ENCODE measurements at places on chromosomes 1 and 21.

DNA sequence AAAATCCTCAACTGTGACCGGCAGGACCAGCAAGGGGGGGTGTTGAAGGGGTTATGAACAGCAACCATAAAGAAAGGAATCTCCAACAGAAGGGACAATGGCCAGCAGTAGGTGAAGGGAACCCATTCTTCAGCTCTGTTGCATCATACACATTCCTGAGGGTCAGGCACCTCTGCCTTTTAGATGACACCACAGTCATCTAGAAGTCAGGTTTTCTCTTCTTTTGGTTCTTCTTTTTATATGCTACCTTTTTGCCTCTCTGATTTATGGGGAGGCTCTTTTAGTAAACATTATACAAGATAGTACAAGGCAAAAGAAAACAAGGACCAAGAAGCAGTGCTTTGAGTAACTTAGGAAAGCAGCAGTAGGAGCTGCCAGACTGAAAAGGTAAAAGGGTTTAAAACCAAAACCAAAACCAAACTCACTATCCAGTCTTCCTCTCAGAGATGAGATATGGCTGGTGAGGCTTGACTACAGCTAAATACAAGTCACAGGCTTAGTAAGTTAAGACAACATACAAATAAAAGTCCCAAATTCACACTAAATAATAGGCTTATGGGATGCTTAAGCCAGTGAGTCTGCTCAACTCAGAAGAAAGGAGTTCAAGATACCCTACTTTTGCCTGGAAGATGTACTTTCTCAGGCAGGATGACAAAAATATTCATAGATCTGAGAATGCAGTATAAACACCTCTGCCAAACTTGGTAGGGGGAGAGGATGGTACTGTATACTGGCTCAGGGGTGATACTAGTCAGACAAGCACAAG is 4.1 kb downstream of the TEX38 start:
- no peak for DNase-seq

DNA sequence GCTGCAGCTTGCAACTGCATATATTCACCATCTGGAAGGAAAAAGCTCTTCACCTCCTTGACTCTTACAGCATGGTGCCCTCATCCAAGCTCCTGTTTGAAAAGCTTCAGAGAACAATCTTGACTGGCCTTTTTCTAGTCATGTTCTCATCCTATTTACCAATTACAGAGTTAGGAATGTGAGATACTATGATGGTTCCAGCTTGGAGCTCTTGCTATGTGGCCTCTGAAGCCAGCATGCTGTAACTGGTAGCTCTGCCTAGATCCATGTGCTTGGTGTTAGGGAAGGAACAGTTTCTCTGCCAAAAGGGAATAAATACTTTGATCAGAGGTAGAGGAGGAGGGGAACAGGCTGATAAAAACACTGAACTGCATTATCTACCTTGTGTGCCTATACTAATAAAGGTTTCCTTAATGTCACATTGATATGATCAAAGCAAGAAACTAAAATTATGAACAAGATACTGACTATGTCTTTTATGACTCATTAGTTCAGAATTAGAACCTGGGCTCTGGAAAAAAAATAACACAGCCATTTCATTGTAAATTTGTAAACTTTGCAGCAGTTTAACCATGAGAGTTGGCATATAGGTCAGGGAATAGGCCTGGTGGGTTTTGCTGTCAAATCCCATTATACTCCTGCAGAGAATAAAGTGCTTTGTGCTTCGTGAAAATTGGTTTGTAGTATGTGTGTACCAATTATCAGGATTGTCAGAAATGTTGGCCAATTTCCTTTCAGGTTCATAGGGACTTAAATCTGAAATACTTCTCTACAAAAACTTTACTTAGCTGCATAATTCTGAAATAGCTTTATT is 92.7 kb downstream of the LEPR start:
- DNase-seq = no peak

DNA sequence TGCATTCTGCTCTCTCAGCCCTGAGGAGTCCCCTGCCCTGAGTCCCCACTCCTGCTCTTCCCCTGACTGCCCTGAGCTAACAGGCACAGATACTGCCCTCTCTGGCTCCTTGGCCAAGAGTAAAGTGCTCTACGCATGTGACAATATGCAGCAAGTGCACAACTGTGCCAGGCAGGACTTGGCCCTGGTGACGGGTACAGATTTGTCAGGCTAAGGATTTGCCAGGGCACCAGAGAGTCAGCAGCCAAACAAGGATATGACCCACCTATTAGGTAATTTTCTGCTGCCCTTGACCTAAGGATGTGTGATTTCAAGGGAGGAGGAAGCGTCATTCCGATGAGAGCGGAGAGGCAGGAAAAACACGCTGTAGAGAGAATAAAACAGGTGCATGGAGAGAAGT is 339.0 kb downstream of the PTPRU start:
- DNase-seq = no peak

GRCh38 chr1:244100276-244100675 is 49.2 kb downstream of the ZBTB18 start:
- no peak for DNase-seq

GRCh38 chr1:204673209-204673608 is 12.3 kb downstream of the LRRN2 start:
- no peak for DNase-seq

Data from NK-92 treated with Interleukin-12 subunit alpha and Interleukin-12 subunit beta, amount 100 ng/mL, for 24 hours (cell line).